ENCODE measurements at places on chromosomes 1 and 21. TPM values are rescaled to one million over a fixed set of nuclear protein-coding genes. Genes with fewer than 3 reads are reported as not detected.
A peak's percentile ranks its signal among the peaks of the same experiment; 100 is the strongest.

Gene TMEM200B
- total RNA-seq, result 10.6 TPM

DNA sequence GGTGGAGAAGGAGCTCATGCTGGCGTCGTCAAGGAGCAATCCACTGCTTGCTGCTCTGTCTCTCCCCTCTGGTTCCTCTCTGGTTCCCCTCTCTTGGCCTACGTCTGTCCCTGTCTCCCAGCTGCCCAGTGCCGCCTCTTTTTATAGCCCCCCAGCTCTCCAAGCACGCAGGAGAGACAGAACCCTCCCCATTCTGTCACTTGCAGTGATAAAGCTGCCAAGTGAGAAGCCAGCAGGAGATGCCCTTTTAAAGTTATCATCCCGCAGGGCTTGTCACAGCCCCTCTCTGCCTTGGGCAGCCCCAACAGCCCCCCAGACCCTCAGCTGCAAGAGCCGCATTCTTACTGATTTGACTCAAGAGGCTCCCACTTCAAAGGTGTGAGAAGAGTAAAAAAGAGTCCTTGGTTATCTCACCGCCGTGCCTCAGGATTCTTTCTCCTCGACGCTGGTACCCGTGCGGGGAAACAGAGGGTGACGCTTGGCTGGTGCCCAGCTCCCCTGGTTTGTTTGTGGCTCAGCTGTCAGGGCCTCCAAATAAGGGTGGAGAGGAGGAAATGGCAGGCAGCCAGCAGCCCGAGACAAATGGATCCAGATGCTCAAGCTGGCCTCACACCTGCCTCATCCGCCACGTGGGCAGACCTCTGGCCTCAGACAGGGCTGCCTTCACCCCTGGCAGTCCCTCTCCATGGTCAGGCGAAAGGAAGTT, at the start of gene NPPA:
Gene NPPA, minus strand, starts transcription at position 117 of the 706 bp plus-strand sequence. Its CDS starts 99 bp downstream, at position 18.
- DNase-seq, result no peak

Gene TRIM67
- 0.29 TPM for total RNA-seq

Gene C4BPA
- not detected for total RNA-seq

Gene UTS2
- 0.29 TPM for total RNA-seq

DNA sequence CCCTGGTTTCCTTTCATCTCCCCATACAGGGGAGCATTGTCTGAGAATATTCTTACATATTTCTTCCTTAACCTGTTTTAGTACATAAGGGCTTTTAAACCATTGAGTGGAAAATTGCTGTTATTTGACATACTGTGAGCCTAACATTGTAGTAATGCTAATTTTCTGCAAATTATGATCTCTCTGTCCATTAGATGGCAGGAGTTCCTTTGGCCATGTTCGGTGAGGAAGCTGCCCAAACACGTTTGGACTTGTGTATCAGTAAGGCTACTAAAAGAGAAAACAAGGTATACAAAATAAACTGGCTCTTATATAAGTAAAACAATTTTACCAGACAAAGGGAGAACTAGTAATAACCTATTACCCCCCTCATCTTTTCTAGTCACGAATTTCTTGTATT, 29.2 kb downstream of the CDC7 start:
- no peak for DNase-seq

GRCh38 chr1:56798053-56798471, 21.1 kb downstream of the FYB2 start:
- DNase-seq, result peak; percentile 80

- no peak for DNase-seq
These were observed 430.6 kb upstream of the DAB1 start for GRCh38 chr1:57854436-57854835.

DNA sequence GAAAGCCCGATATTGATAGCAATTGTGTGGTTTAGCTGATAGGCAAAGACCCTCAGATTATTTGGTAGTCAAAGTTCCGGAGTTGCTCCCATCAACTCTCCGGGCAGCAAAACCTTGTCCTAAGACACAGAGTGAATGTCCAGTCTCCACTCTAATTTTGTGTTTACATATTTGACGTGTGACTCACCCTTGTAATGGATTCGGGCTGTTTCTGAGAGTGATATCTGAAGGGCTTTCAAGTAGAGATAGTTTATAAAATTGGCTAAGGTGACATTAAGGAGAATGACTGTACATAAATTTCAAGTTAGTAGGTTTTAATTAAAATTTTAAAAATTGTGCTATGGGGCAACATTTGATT, 154.2 kb downstream of the CNIH3 start:
- peak; percentile 72 for DNase-seq

DNA sequence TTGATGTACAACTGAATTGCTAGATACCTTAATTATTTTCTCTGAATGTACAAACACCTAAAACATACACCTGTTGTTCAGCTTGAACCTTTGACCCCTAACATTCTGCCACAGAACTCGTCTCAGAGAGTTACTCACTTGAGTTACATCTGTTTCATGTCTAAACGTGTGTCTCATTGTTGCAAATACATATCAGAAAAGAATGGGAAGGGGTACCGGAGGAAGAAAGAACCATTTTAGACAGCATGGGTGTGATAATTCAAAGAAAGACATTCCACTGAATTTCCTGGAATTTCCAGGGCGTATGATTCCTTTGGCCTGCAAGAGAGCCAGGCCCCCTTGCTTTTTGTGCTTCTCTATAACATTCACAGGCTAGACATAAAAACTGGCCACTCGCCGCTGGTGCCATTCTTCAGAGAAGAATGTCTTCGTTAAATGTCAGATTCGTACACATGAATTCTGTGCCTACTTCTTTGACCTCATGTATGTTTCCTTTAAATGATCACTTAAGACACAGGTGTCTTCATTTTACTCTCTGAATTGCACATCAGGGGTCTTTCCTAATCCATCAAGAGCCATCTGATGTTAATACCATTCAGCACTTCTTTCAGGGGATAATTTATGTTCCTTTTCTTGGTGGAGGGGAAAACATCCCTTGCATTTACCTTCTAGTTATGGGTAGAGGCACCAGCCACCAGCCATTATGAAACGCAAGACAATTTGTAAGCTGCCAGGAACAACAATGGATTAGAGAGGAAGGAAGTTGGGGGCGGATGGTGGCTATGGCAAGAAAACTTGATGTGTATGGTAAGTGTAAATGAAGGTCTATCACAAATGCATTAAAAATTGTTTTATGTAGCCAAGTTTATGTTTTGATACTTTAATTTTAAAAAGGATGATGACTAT, 12.7 kb downstream of the ATF3 start:
- no peak for DNase-seq

Gene FAM43B
- under 0.01 TPM for total RNA-seq

DNA sequence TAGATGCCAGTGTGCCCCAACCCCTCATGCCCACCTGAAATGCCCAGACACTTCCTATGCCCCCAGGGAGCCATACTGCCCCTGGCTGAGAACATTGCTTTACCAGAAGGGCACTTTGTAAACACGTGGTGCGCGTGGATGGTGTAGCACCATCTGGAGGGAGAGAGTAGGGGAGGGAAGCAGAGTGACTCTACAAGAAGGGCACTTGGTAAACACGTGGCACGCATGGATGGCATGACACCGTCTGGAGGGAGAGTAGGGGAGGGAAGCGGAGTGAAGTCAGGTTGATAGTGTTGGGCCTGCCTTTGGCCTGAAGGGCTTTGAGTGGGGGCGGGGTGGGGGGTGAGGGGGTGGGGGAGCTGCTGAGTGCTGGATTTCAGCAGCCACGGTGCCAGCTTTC, 324.0 kb upstream of the VAMP3 start:
- DNase-seq, result no peak

DNA sequence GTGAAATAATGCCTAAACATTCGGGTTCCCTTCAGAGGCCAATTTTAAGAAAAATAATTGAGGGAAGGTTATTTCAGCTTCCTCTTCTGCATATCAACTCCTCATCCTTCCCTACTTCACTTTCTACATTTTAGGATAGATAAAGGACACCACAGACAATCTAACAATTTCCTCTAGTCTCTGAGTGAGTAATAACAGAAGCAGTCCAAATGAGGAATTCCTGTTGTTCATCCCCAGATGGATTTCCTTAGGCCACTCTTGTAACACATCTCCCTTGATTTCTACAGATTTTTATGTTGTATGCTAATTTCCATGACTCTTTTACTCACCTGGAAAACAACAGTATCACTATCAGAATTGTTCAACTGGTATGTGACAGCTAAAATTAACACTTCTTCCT, 87.7 kb upstream of the LYPLAL1 start:
- DNase-seq, result peak; percentile 39

- peak; percentile 95 for DNase-seq
These were observed 87.4 kb downstream of the FASLG start for GRCh38 chr1:172746091-172746949.

GRCh38 chr21:23977971-23978370, 1629.3 kb downstream of the MRPL39 start:
- peak; percentile 8 for DNase-seq

DNA sequence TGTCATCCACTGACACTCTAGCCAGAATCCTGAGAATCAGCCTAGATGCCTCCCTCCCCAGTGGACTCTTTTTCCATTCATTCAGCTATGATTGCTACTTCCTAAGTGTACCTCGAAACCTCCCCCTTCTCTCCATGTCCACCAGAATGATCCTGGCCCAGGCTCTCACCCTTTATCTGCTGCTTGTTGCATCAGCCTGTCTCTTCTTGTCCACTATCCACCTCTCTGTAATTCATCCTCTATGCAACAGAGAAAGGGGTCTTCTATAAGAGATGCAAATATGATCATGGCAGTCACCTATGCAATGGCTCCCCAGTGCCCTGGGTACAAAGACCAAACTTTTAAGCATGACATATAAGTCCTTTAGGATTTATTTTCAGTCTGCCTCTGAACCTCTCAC, 37.7 kb downstream of the JUN start:
- DNase-seq, result no peak

DNA sequence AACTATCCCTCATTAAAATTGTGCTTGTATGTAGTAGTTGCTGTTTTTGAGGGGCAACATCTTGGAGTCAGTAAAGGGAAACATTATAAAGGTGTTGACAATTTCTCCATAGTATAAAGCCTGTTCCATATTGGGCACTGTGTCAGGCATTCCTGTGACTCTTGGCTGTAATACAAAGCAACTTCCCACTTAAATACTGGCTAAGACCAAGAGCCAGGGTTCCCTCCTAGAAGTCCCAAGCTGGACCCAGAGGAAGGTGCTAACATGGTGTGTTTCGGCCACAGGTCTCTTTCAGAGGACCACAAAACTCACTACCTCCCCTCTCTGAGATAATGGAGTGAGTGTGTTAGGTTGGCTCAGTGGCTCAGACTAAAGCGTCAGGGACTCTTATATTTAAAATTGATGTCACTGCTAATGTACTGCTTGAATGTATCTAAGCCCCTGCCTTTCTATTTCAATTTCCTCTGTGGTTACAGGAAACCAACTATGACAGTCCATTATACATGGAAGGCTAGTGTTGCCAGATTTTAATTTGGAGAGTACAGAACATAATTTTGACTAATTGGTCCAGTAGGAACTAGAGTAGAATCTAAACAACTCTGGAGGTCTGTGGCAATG, 74.7 kb upstream of the RGL1 start:
- no peak for DNase-seq

Gene PLK3
- 33.7 TPM for total RNA-seq

Gene PLA2G4A
- 12.3 TPM for total RNA-seq

DNA sequence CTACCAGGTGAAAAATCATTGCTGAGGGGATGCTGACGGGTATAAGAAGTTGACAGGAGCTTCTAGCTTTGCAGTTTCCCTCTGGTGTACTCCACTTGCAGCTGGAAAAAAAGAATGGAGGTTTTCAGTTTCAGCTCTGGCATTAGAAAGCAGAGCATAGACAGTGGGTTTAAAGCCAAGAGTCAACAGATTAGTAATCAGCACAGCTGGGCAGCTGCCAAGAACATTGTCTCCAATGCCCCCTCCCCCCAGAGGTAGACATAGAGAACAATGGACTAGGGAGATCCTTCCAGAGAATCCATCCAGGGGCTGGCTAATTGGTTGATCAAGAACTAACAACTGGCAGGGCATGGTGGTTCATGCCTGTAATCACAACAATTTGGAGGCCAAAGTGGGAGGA, 10.1 kb upstream of the ZBTB8B start:
- DNase-seq, result no peak
